WTC11 (cell line): ENCODE measurements at places on chromosomes 7 and 10.

DNA sequence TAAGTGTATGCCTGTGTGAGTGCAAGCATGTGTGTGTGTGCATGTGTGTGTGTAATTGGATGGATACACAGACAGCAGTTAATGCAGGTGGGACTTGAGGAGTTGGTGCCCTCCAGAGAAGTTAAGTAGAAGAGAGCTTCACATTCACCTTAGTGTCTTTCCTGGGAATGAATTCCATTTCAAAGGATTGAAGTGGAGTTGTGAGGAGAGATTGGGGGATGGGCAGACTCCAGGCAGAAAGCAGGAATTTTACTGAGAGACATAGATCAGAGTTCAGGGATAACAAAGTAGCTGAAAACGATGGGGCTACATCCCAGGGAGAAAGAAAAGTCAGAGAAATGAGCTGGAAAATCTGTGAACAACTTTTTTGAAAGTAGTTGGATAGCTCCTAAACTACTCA lies 464.4 kb downstream of the TCERG1L start:
- no peak for DNase-seq

DNA sequence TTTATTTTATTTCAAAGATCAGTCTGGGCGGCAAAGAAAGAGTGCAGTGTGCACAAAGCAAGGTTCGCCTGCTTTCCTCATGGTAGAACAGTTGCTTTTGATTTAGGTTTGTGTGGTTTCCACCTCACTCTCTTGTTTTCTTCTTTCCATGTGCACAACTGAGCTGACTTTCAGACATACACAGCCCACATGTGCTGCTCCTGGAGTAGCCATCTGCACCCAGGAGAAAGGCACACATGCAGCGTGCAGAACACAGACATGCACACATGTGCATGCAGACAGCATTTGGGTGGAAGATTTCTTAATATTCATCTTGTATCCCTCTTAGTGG lies 302.1 kb downstream of the FZD1 start:
- DNase-seq: no peak

- DNase-seq: no peak
Measured at GRCh38 chr10:11746883-11747539, 4.8 kb downstream of the ECHDC3 start.

- DNase-seq: no peak
Measured at GRCh38 chr7:99622596-99622995, 5.8 kb downstream of the ZSCAN25 start.

DNA sequence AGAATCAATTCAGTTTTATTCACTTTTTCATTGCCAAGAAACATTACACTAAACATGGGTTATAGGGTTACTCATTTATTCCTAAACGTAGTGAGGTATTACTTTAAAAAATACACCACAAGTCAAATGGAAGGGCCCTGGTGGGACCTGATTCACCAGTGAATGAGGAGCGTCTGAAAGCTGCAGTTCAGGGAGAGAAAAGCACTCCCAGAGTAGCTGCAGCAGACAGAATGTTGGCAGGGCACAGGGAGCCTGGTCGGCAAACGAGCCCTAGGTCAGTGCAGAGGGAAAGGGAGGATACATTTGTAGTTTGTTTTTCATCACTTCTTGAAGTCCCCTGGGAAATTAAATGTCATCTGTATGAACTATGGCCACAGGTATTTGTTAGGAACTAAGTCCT lies 361.7 kb upstream of the ETV1 start:
- peak; percentile 22 for DNase-seq

GRCh38 chr10:113891476-113891875 lies 37.0 kb downstream of the NHLRC2 start:
- no peak for DNase-seq
